ENCODE measurements at places on chromosomes 6 and 20. TPM values are rescaled to one million over a fixed set of nuclear protein-coding genes. Genes with fewer than 3 reads are reported as not detected.
A peak's percentile ranks its signal among the peaks of the same experiment; 100 is the strongest.

- no peak for DNase-seq
Observed at GRCh38 chr6:159615918-159616317, 77.1 kb downstream of the SOD2 start.

YTHDF1 gene
- total RNA-seq, result 34.5 TPM

DPPA5 gene
- not detected for total RNA-seq

FNDC1 gene
- total RNA-seq, result not detected

NKX2-2 gene
- not detected for total RNA-seq

- no peak for DNase-seq
Observed at GRCh38 chr6:114419175-114419574, 76.4 kb upstream of the HS3ST5 start.

DNA sequence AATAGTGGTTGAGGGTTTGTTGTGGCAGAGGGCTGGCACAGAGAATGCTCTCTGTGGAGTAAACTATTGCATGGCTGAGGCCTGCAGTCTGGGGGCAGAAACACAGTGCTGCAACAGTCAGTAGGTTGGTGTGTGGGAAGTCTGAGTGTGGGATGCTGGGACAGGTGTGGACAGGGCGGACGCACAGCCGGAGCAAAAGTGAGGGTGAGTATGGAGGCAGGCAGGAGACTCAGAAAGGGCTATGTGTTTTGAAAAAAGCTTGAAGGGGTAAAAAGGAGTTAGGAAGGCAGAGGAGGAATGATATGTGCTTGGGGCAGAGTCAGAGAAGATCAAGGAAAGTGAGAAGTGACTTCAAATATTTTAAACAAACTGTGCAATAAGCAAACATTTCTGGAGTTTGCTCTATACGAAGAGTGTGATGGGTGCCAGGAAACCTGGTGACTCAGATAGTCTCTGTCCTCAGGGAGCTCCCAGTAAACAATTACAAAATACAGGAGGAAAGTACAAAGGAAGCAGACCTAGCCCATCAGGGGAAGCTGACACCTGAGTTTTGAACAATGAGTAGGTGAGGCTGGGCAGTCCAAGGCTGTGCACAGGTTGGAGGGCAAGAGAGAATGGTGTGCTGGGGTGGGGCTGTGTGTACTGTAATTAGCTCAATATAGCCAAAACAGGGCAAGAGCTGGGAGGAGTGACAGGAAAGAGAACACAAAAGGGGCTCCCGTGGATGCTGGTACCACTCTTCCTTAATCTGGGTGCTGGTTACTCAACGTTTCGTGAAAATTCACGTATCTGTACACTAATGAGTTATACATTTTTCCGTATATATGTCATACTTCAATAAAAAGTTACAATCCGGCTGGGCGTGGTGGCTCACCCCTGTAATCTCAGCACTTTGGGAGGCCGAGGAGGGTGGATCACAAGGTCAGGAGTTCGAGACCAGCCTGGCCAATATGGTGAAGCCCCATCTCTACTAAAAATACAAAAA is 55.2 kb downstream of the PIGU start:
- DNase-seq, result peak; percentile 25

HLA-G gene
- 0.38 TPM for total RNA-seq

GRCh38 chr20:51385646-51386530 is 156.6 kb downstream of the NFATC2 start:
- DNase-seq, result peak; percentile 16

- no peak for DNase-seq
Observed at GRCh38 chr6:129153257-129153656, 270.3 kb downstream of the LAMA2 start.

APOBEC2 gene
- total RNA-seq, result not detected

DNA sequence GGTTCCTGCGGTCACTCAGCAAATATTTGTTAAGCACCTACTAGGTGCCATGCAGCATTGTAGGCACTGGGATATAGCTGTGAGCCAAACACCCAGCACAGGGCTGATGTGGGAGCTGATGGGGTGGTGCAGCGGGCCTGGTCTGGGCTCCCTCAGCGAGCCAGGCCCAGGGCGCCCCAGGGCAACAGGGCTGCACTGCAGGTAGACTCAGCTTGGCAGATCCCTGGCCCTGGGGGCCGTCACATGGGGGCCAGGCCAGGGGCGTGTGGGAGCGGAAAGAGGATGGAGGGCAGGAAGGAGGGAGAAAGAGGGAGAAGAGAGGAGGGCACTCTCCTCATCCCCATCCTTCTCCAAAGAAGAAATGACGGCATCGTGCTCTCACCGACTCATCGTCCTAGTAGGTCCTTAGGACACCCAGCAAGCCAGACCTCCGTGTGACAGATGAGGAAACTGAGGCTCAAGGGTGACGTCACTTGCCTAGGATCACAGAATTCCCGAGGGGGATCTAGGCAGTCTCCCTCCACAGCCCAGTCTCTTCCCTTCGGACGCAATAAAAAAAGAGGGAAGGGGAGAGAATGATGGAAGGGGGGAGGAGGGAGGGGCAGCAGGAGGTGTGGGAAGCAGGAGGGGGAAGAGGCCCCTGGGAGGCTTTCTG is 53.3 kb downstream of the RBM38 start:
- no peak for DNase-seq

- no peak for DNase-seq
Observed at GRCh38 chr6:84892671-84893070, 128.3 kb upstream of the TBX18 start.

MRAP2 gene
- not detected for total RNA-seq

GRCh38 chr20:49344975-49345374 is 67.1 kb upstream of the ZNFX1 start:
- peak; percentile 77 for DNase-seq

- DNase-seq, result peak; percentile 16
Observed at GRCh38 chr6:34390531-34391472, 1.7 kb downstream of the NUDT3 start.

- no peak for DNase-seq
Observed at GRCh38 chr6:109194880-109195279, 99.6 kb downstream of the CEP57L1 start.

Measured in PC-9 (cell line).